NCI-H2081 (cell line): ENCODE measurements at places on chromosomes 12 and 14.

- peak; percentile 23 for DNase-seq
Measured at GRCh38 chr14:33165144-33165925, 226.7 kb downstream of the NPAS3 start.

DNA sequence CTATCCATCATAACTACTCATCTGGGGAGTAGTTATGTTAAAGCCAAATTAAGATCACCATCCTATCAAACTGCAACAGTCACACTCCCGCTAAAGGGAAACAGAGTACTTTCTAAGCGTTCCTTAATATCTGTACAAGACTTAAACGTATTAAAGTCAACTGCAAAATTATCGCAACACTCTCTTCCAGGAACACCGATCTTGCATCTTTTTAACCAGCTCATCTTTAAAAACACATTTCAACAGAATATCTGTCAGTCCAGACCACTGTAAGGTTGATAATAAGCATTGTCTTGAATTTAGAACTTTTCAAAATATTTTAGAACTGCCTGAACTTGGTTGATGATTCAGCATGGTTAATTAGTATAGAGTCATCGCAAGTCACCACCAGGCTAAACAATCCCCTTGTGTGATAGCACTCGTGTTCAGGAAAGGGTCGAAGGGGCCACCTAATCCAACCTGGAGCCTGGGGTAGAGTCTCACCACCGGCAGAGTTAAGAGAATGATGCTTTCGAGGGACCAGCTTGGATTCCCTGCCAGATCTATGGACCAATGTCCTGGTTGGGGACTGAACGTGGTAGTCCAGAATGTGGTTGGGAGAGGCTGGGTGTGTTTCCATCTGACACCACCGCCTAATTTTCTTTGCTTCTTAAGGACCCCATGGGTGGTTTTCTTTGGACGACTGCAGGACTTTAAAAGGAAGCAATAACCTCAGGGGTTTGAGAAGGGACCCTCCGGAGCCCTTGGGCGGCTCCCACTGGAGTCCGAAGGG lies 890 bp downstream of the SPTLC2 start:
- DNase-seq = peak; percentile 23

DNA sequence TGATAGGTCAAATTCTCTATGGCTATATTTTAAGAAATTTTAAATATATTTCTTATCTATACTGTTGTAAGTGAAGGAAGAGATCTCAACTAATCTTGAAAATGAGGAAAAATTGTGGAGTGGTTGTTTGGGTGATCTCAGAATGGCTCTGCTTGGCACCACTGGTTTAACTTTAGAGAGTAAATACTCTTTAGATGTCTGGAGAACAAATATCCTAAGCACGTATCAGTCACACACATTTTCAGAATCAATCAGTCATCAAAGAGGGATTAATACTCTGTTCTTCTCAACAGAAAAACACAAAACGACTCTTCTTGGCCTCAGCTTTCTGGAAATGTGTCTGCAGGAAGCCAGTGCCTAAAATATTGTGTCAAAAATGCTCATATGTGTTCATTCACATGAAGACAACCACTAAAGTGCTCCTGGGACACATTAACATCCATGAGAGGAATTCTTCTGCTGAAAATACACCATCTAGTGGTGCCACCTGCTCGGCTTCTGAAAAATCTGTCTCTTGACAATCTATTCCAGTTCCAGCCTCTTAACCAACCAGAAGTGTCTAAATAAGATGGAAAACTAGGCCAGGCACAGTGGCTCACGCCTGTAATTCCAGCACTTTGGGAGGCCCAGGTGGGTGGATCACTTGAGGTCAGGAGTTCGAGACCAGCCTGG lies 81.1 kb upstream of the CCDC198 start:
- peak; percentile 18 for DNase-seq

DNA sequence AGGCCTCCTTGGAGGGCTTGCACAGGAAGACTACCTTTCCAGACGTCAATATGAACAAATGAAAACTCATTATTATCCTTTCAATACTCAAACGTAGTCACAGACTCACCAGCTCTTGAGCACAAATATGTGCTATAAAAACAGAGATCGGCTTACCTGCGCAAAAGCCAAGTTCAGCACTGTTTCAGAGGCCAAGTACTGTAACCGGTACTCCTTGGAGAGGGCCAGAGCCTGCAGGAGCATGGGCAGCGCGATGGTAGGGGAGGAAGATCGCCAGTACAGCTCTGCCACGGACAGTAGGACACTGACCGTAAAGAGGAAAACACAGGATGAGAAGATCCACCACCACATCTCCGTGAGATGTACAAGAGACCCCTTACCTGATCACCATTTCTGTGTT lies 21.6 kb upstream of the CAMKK2 start:
- DNase-seq = no peak

- DNase-seq = no peak
Measured at GRCh38 chr14:23062002-23062401, 4.7 kb upstream of the CDH24 start.

- DNase-seq = no peak
Measured at GRCh38 chr14:90274808-90275457, 18.6 kb downstream of the PSMC1 start.

DNA sequence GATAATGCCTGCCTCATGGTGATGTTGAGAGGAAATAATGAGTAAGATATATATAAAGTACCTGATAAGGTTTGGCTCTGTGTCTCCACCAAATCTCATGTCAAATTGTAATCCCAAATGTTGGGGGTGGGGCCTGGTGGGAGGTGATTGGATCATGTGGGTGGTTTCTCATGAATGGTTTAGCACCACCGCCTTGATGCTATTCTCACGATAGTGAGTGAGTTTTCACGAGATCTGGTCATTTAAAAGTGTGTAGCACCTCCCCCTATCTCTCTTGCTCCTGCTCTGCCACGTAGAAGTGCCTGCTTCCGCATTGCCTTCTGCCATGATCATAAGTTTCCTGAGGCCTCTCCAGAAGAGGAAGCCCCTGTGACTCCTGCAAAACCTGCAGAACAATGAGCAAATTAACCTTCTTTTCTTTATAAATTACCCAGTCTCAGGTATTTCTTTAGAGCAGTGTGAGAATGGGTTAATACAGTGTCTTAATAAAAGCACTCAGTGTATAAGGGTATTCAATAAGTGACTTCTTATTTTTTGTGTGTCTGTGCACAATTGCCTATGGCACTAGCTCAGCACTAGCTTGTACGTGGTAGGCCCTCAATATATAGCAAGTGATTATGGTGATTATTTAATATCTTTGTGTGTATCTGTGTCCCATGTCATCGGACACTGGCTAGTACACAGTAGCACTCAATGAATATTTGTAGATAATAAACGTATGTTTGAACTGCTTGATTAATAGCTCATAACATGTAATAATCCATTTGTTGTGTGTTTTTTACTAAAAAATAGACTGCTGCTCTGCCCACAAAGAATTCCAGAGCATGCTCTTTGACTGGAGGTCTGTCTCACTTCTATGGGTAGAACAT lies 138.1 kb upstream of the LMNTD1 start:
- no peak for DNase-seq

DNA sequence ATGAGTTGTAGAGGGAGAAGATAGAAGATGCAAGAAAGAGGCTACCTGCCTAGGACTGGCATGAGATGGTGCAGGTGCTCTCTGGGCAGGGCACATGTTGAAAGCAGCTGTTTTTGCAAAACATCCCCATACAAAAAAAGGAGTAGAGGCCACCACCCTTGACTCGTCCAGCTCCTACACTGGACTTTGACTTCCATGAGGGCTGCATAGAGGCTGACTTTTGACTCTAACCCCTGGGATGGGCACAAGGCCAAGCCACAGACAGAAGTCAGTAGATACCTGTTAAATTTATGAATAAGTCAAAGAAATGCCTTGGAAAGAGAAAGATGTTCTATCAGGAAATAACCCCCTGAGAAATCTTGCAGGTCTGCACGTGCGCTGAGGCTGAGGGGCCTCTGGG lies 1139.1 kb upstream of the TMEM132C start:
- no peak for DNase-seq
